ENCODE measurements at places on chromosomes 1 and 21.

DNA sequence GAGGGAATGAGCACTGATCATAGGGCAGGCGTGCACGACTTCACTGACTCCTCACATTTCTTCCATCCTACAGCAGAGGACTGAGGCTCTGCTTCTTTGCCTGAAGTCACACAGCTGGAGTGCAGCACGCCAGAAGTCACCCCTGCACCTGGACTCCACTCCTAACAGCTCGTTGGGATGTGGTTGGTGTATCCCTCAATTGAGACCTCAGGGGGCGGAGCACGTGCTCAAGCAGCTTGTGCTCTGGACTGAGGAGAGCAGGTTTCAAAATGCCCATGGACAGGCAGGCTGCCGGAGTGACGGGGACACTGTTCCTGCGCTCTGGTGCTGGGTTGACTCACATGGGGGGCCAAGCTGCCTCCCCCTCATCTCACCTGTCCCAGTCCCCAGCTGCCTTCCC is 13.9 kb downstream of the CHIT1 start:
- no peak for DNase-seq

DNA sequence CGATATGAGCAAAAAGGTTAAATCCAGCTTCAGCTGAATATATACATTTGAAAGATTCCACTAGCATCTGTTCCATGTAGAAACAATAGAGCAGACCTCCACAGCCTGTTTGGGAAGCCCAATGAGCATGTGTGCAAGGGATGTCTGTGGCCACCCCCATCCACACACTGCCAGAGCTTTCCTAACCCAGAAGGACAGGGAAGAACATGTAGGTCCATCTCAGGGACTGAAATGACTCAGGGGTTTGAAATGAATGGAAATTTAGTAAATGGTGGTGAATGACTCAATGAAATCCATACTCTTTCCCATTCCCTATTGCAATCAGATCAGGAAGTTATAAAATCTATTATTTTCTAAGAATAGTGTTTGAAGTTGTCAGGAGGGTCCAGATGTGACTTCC is 397.2 kb downstream of the DUSP10 start:
- DNase-seq: no peak

DNA sequence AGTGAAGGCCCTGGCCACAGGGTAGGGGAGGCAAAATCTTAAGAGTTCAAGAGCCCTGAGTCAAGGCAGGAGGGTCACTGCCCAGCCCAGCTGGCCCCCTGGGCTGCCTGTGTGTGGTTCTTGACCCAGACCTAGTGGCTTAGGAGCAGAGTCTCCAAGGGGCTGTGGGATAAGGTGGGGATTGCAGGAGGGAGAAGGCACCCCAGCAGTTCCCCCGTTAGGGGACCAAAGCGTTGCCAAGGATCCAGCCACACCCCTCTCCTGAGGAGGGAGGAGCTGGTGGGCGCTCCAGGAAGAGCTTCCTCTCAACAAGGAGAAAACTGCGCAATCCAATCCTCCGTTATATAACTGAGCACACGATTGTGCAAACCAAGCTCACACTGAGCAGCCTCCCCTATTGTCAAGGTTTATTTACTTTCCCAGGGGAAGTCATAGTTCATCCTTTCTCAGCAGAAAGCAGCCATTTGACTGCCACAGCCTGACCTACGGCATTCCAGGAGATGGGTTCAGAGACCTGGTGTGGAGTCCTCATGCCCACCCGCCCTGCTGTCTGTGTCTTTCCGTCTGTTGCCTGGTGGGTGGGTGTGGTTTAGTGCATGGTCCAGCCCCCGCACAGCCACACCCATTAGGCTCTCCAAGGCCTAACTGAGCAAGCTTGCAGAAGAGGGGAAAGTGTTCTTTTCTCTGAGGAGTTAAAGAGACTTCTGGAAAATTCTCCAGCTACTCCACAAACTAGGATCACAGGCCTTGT is 3.5 kb downstream of the EPHX1 start:
- DNase-seq: peak; percentile 60

GRCh38 chr1:178912597-178912996 is 41.7 kb upstream of the ANGPTL1 start:
- no peak for DNase-seq

DNA sequence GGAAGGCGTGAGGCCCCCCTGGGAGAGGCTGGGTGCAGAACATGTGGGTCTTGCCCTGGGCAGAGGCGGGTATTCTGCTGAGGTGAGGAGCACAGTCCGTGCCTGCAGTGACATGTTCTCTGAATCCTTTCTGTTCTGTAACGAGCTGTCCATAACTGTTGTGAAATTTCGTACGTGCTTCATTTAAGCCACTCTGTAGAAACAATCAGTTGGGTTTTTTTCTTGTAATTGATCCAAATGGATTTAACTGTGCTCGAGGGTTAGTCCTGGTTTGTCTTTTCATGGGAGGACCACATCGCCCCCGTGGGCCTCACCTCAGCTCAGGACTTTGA is 45.4 kb upstream of the DIP2A start:
- DNase-seq: no peak

DNA sequence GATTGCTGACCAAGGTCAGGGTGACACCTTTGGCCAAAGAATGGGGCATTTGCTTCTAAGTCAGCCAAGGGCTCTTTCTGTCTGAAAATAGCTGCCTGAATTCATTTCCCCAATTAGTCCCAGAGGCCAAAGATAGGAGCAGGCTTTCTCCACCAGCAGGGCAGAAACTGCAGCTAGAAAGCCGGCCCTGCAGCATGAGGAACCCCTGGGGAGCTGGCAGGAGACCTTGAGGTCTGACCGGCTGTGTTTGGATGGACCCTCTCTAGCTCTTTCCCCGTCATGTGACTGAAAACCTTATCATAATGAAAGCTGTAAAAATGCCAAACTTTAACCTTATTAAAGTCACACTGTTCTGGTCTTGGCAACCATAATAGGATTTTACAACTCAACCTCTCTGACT is 93.4 kb downstream of the CD58 start:
- peak; percentile 33 for DNase-seq

DNA sequence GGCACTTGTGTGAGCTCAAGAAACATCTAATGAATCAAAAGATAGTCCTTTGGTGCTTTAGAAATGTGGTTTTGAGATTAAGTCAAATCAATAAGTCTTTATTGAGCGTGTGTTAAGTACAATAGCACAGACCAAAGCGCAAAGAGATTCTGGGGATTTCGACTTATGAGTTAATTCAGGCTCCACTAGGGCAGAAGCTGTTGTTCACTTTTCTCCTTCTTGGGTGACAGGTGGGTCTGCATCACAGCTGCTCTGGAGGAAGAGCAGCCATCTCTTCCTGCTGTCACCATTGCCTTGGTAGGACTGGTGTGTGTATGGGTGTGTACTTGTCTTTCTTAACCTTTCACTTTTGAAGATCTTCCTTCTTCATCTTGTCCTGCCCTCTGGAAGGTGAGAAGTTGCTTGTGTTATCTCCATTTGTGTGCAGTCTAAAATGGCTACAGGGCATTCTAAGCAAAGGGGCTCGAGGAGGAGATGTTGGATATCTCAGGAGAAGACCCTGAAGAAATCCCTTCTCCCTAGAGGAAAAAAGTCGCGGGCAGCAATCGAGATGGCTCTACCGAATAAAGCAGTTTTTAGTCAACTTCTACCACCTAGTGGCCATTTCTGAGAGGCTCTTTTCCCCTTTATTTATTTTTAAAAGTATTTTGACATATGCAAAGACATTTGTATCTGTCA is 22.9 kb upstream of the DISC1 start:
- peak; percentile 76 for DNase-seq

DNA sequence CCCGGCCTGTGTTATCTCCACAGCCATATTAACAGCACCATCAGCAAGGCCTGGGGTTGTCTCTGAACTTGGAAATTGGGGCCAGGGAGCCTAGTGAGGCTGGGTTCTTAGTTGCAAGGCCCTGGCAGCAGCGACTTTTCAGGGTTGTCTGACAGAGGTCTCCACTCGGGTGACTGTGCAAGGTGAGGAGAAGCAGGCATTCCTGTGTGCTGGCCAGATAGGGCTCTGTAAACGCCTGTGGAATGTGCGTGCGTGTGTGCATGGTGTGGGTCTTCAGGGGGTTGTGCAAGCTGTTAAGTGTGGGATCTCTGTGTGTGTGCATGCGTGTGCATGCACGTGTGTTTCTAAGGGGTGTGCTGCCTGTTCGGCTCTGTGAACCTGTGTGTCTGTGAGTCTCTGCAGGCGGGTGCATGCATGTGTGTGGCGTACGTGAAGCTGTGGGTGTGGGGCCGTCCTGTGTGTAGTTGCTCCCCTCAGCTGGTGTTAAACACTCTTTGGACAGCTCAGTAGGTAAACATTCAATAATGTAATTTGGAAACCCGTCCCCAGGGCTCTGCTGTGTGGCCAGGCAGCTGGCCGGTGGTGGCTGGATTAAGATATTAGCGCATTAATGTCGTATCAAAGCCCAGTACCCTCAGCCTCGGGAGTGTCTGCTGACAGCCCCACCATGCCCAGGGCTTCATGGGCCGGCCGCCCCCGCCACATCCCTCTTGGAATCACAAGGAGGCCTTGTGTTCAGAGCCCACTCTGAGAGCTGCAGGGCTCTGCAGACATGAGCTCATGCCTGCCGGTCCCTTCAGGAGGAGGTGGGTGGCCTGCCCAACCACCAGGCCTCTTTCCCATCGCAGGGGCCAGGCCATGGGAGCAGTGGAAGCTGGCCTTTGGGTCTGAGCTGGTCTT is 189.9 kb downstream of the FOXD2 start:
- DNase-seq: no peak

GRCh38 chr1:98005326-98006010 is 84.6 kb upstream of the DPYD start:
- no peak for DNase-seq

- DNase-seq: no peak
These were observed 15.5 kb upstream of the PSMB2 start for GRCh38 chr1:35656863-35657232.

GRCh38 chr21:34613679-34614627 is 960 bp downstream of the RCAN1 start:
- no peak for DNase-seq

DNA sequence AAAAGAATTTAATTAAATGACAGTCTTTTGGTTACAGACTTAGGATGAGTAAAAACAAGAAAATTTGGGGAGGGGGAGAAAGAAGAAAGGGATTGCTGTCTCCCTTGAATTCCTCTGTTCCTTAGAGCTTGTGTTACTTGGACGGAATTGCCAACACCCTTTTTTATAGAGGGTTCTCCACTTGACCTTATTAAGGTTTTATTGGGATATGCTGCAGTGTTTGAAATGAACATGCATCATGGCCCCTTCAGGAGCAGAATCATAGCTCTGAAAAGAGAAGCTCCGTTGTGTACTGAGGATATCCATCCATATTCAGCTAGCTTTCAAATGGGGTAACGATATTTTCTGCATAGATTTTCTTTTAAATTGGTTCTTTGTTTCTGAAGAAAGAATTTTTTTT is 48.2 kb upstream of the DNASE2B start:
- DNase-seq: no peak

DNA sequence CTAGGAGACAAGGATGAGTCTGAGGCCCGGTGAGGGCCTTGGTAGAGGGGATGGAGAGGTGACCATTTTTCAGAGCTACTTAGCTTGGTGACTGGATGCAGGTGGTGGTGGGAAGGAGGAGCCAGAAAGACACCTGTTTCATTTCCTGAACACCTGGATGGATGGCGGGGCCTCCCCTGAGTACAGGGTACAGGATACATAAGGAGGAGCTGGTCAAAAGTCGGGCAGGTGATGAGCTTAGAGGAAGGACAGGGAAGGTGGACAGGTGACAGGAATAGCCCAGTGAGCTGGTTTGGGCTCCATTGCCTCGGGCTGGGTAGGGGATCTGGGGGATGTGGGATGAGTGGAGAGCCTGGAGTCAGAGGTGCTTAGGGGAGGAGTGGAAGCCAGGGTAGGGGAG is 6.3 kb downstream of the FAAH start:
- DNase-seq: no peak

DNA sequence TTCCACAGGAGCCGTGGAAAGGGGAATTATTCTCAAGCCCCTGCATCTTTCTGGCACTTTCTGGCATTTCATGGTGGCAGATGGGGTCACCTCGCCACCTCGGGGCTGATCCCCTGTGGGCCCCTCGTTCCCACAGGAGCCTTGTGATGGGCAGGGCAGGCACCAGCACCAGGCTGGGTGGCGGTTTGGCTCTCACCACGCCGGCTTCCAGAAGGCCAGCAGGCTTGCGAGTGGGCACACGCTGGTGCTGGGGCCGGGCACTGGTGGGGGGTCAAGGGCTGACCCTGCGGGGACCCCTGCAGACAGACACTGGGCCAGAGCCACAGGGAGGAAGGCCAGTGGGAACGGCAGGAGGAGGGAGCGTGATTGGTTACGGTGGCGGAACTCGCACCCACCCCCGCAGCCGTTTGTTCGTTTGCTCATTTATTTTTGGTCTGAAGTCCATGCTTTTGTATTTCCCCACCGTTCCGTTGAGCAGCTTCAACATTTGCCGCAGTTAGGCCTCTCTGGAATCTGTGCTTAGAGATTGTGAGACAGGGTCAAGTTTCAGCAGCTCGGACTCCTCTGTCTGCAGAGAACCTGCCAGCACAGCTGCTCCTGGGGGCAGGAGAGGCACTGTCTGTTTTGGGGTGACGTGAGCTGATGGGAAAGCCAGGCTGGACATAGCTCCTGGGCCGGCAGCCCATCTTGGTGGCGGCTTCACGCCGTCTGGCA is 5.3 kb downstream of the COL18A1 start:
- no peak for DNase-seq

- no peak for DNase-seq
These were observed 48.4 kb downstream of the CAPZB start for GRCh38 chr1:19436716-19437476.

DNA sequence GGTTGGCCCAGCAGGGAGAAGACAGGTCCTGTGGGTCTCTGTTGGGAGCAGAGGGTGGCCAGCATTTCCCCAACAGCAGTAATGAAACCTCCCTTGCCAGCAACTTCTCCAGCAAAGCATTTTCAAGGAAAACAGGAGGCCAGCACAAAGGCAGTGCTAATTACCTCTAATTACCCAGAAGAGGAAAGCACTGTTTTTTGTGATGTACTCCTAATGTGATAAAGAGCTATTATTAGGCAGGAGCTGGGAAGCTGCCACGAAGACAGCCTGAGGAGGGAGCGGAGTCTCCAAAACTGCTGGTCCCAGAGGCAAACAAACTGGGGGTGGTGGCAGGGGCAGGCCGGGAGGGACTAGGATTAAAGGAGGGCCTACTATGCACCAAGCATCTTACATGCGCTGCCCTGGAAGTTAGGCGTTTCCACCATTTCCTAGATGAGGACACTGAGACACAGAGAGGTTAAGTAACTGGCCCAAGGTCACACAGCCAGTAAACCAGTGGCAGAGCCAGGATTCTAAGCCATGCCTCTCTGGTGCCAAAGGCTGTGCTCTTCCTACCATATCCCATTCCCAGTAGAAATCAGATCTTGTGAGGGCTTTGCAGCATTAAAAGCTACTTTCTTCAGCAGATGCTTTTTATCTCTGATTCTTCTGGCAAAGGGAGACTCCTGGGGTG is 24.5 kb downstream of the HTR6 start:
- no peak for DNase-seq

GRCh38 chr1:2019571-2020309 is 595 bp downstream of the GABRD start:
- peak; percentile 50 for DNase-seq

Measured in HEK293T (cell line).